CD4-positive, alpha-beta T cell treated with Interleukin-6 at 100 ng/mL for 8 hours (primary cell): ENCODE measurements at places on chromosomes 7 and 10.
A peak's percentile ranks its signal among the peaks of the same experiment; 100 is the strongest.

DNA sequence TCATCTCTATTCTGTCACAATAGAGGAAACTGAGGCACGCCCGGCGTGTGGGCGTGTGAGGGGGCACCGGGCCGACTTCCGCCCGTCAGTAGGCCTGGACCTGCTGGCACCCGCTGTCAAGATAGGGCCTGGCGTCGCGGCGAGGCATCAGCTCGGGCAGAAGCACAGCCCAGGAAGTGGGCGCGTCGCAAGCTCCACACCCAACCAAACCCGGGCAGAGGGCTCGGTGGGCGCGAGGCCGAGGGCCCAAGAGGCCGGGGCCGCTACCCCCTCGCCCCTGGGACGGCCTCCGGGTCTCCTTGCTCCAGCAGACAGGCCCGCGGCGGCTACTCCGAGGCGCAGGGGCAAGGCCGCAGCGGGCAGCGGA is 91.2 kb downstream of the SPAG6 start:
- DNase-seq, result peak; percentile 45

DNA sequence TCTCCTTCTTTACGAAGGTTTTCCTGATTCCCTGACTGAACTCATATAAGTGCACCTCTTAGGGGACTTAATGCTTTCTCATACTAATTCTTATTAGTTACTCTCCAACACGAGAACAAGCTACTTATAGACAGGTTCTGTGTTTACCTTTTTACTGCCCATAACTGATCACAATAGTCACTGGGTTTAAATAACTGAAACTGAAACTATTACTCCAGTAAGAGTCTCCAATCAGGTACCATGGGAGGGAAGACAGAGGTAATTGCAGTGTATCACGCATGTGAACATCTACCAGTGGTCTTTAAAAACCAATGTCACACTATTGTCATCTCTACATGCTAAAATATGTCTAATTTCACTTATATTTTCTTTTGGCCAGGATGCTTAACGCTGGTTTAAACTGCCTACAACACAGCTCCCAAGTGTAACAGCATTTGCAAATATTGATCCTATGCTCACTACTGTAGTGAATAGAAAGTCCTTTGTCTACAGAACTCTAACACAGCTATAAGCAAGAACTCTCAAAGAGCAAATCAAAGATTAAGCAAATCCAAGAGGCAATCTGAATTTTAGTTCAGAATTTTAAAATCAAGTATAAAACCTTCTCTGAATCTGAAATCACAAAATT is 3.6 kb downstream of the GDI2 start:
- DNase-seq, result no peak

DNA sequence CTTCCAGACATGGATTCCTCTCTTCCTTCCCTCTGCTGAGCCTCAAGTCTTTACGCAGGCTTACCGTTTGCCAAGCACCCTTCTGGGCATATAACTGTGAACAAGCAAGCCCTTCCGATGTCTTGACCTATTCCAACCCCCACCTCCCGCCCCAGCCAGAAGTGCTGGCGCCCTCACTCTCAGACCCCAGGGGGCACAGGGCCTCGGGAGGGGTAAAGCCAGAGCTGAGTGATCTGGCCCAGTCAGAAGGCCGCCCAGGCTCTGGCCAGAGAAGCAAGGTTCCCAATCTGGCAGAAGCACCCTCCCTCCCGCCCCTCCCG is 1.2 kb downstream of the PRRT4 start:
- no peak for DNase-seq

DNA sequence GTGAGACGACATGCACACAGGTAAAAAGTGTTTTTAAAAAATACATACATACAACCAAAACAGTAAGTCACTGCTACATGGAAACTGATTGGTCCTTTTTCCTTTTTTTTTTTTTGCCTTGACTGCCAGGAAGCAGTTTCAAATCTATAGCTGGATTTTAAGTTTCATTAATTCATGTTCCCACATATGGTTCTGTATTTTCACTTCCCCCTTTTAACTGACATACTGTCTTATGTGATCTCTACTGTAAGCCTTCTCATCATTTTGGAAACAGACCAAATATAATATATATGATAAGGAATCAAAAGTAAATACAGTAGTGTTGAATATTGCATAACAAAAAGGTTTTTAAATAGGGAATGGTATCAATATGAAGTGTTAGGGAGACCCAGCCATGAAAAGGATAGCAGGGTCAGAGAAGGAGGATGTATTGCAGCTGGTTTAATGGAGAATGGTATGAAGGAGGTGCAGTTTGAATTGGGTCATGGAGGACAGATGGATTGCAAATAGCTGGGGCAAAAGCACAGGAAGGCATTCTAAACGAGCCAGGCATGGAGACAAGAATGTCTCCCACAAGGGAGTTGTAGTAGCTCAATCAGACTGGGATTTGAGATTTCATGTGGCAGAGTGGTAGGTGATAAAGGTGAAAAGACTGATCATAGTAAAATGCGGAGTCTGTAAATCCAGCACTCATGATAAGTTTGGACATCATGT is 5.4 kb downstream of the CAV1 start:
- DNase-seq, result no peak

GRCh38 chr10:73907841-73908517 is 3.0 kb upstream of the PLAU start:
- DNase-seq, result no peak

DNA sequence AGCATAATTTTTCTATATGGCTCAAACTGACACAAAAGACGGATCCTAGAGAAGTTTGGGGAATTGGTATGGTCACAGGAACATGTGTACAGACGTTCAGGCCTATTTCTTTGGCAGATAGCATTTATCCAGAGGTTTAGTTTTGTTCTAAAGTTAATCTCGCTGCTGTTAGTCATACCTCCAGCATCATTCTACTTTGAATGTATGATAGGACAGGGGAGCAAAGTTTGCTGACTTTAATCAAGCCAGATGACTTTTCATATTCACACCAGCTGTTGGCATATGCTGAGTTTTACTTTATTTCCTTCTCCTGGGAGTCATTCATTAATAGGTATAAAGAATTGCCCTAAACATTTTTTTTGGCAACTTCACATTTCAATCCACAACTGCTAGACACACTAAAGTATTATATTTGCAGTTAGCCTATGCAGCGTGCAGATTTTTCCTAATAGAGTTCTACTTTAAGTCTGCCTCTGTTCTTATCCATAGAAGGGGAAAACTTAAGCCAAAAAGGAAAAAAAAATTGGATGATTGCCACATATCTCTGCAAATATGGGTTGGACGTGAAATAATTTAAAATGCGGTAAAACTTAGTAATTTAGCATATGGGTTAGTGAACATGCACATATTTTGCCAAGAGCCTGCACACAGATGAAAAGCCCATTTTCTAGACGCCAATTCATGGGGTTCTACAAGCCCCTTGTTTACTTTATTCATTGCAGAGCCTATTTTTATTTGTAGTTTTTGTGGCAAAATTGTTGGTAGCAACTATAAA is 213.1 kb downstream of the C7orf25 start:
- DNase-seq, result no peak

GRCh38 chr7:42575171-42575570 is 336.7 kb downstream of the C7orf25 start:
- DNase-seq, result no peak

DNA sequence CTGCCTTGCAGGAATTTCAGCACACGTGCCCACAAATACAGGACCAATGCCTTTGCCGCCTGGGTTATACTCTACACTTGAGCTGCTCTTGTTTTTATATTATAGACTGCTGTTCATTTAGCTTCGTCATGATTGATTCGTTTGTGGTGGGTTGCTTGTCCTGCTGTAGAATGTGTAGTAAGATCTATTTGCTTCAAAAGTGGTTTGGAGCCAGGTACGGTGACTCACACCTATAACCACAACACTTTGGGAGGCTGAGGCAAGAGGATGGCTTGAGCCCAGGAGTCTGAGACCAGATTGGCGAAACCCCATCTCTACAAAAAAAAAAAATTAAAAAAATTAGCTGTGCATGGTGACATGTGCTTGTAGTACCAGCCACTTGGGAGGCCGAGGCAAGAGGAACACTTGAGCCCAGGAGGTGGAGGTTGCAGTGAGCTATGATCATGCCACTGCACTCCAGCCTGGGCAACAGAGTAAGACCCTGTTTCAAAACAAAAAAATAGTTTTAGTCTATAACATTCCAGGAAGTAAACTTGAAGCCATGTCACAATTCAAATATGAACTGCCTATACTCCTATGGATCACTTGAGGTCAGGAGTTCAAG is 9.0 kb upstream of the RHBDD2 start:
- DNase-seq, result no peak

- DNase-seq, result no peak
Measured at GRCh38 chr7:25012254-25012653, 32.3 kb upstream of the OSBPL3 start.

GRCh38 chr10:83252596-83252995 is 886.7 kb upstream of the GHITM start:
- DNase-seq, result no peak
